NCI-H1436 (cell line): ENCODE measurements at places on chromosomes 16 and 17.

GRCh38 chr17:38915639-38915995 is 9.8 kb upstream of the LASP1NB start:
- no peak for DNase-seq

- DNase-seq = no peak
These were observed 505.4 kb downstream of the TMEM114 start for GRCh38 chr16:8084882-8085281.

GRCh38 chr16:67936124-67936879 is at the start of gene PSMB10:
Gene PSMB10 (minus strand): TSS chr16:67936850. CDS start chr16:67936749, 101 bp downstream.
- no peak for DNase-seq

DNA sequence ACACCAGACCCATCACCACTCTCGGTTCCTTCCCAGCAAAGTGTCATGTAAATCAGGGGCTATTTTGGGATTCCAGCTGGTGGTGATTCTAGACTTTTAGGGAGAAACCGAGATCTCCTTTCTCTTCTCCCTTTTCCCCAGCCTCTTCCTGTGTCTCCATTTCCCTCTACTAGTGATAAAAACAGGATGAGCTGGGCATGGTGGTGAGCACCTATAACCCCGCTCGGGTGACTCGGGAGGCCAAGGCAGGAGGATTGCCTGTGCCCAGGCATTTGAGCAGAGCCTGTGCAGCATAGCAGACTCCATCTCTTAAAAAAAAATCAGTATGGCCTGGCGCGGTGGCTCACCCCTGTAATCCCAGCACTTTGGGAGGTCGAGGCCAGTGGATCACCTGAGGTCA is 6.1 kb downstream of the TBX21 start:
- DNase-seq = no peak

DNA sequence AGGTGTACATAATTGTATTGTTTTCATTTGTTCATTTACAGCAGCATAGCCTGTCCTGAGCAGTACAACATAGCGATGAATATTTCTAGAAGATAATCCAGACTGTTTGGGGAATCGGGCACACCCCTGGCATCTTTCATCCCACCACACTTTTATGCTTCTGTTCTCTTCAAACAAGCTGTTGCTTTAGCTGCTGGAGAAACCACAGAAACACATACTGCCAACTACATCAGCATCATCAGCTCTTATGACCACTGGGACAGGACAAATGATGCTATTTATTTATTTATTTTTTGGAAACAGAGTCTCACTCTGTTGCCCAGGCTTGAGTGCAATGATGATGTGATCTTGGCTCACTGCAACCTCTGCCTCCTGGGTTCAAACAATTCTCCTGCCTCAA is 22.6 kb upstream of the HAPSTR1 start:
- DNase-seq = no peak

- DNase-seq = no peak
These were observed 16.6 kb downstream of the GRIN2A start for GRCh38 chr16:10165643-10166042.

DNA sequence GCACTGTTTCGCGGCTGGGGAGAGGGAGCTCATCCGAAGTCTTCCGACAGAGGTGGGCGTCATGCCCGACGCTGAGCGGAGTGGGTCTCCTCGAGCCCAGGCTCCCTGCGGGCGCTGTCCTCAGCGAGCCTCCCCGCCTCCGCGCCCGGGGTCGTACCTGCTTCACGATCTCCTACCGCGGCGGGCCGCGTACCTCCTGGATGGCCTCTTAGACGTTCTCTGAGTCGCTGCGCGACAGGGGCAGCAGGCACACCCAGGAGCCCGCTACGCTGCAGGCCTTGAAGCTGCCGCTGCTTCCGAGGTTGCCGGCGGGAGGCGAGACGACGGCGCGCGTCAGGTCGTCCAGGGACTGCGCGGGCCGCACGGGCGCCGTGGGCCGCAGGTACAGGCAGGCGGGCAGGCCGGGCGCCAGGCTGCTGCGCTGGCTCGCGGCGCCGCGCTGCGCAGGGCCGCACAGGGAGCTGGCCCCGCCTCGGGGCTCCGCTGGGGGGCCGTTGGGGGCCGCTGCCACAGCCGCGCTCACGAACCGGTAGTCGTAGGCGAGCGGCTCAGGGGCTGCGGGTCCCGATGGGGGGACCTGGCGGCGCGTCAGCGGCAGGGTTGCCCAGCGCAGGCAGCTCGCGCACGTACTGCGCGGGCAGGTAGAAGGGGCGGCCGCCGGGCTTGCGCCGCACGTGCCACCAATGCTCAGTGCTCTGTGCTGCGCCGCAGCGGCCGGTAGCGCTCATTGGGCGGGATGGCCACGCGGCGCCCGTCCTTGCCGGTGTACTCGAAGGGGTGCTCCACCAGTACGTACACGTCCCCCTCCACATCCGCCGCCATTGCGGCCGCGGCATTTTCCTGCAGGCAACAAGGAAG is 116.4 kb upstream of the SMURF2 start:
- no peak for DNase-seq

GRCh38 chr17:17933775-17934174 is 38.4 kb downstream of the TOM1L2 start:
- no peak for DNase-seq

DNA sequence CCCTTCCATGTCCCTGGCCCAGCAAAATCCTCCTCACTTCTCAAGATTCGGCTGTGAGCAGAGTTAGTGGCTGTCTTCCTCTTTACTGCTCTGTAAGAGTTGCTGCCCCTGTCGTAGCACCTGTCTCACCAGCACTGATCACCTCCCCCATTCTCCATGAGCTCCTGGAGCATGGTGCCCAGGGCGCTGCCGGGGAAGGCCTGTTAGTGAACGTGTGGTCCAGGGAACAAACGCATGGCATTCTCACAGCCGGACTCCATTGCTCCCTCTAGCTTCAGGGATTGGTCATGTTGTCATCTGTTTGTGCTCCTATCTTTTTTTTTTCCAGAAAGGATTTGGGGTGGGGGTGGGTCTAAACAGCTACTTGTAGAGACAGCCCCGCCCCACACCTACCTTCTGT is 141.2 kb downstream of the CMIP start:
- DNase-seq = no peak

GRCh38 chr16:86676254-86676670 is 97.9 kb downstream of the FOXL1 start:
- DNase-seq = no peak

GRCh38 chr16:27228045-27228444 is 24.7 kb downstream of the KDM8 start:
- DNase-seq = no peak

DNA sequence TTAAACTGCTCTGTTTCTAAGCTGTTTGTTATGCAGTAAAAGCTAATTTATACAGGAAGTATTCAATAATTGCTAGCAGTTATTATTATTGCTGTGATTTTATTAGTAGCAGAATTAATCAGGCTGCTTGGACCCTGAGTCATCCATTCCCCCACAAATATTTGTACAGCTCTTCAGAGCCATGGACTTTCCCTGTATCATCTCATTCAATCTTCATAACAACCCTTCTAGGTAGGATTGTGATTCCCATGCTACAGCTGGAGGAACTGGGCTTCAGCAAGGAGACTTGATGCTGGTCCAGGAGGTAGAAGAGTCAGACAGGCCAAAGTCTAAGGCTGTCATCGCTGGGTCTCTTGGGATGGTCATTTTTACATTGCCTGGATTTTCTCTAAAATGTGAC is 208.3 kb downstream of the C16orf95 start:
- DNase-seq = no peak

GRCh38 chr16:31145398-31145990 is 4.4 kb downstream of the PRSS36 start:
- no peak for DNase-seq

- DNase-seq = no peak
These were observed 124.0 kb upstream of the ADAMTS18 start for GRCh38 chr16:77558786-77559185.

- no peak for DNase-seq
These were observed 16.6 kb downstream of the PLD6 start for GRCh38 chr17:17189559-17189958.
